ENCODE measurements at places on chromosomes 6 and 20. TPM values are rescaled to one million over a fixed set of nuclear protein-coding genes. Genes with fewer than 3 reads are reported as not detected.
A peak's percentile ranks its signal among the peaks of the same experiment; 100 is the strongest.

- H3K27me3 ChIP-seq: no peaks in the 10 kb centered on the region
- no peak overlapping the region for H3K27ac ChIP-seq
- no peak for DNase-seq
- H3K4me1 ChIP-seq: peaks cover 35% of the 10 kb centered on the region
These were observed 32.3 kb downstream of the SNAP25 start for GRCh38 chr20:10250902-10251301.

DNA sequence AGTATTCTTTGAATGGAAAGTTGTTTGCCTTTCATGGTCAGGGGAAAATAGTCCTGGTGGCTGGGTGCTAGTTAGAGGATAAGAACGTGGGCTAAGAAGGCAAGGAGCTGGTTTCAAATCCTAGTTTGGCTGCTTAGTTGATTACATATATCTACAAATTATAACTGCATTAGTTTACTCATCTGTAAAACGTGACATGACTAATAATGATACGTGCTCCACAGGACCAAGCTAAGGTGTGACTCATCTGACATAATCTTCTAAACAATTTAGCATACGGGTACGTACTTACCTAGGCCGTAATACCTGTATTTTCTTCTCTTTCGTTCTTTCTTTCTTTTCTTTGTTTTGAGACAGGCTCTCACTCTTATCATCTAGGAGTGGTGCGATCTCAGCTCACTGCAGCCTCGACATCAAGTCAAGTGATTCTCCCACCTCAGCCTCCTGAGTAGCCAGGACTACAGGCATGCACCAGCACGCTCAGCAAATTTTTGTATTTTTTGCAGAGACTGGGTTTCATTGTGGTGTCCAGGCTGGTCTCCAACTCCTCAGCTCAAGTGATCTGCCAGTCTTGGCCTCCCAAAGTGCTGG lies 1274.2 kb upstream of the GJE1 start:
- H3K36me3 ChIP-seq: no peaks in the 10 kb centered on the region
- no peaks in the 10 kb centered on the region for H3K4me1 ChIP-seq
- no peak overlapping the region for H3K27ac ChIP-seq

DNA sequence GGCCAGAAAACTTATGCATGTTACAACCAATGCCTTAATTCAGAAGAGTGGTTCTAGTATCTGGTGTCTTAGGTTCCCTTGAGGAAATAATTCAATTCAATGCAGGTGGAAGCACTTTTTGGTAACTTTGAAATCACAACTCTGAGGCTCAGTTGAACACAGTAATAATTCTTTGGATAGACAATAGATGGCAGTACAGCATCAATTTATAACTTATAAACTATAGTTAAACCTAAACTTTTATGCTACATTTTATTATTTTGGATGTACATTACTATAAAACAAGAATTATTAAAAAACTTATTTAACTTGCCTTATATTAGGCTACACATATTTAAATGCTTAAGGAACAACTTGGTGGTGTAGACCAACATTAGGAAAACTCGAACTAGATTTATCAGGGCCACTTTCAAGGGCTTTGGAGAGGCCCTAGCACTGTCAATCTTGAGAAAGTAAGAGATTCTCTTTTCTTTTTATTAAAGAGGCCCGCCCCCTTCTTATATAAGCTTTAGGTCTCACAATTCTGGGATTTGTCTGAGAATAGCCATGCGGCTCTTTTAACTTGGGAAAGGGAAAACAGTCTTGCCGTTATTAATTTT lies 85.9 kb downstream of the CRYBG1 start:
- peaks cover 14% of the 10 kb centered on the region for H3K4me1 ChIP-seq
- no peak for DNase-seq
- H3K4me3 ChIP-seq: no peak overlapping the region
- no peaks in the 10 kb centered on the region for H3K27me3 ChIP-seq
- H3K36me3 ChIP-seq: no peaks in the 10 kb centered on the region

GRCh38 chr6:28251661-28252008 lies 434 bp downstream of the ZKSCAN4 start:
- H3K27me3 ChIP-seq: peaks cover 18% of the 10 kb centered on the region
- H3K4me3 ChIP-seq: peak overlapping the region; percentile 99
- DNase-seq: peak; percentile 20
- H3K27ac ChIP-seq: peak overlapping the region; percentile 80
- H3K36me3 ChIP-seq: peaks cover 19% of the 10 kb centered on the region

The HSPA1L gene
- total RNA-seq: 1.9 TPM

The CCND3 gene
- 33.6 TPM for total RNA-seq

The CST4 gene
- not detected for total RNA-seq

The RRAGD gene
- 25.4 TPM for total RNA-seq
